ENCODE measurements at places on chromosomes 1 and 21. TPM values are rescaled to one million over a fixed set of nuclear protein-coding genes. Genes with fewer than 3 reads are reported as not detected.

ZBTB40 gene
- total RNA-seq, result 32.1 TPM

HCRTR1 gene
- total RNA-seq, result not detected

PTBP2 gene
- 24.5 TPM for total RNA-seq

OR14K1 gene
- not detected for total RNA-seq

MTARC1 gene
- total RNA-seq, result 13.2 TPM

KRTAP15-1 gene
- total RNA-seq, result not detected

AMY2A gene
- 0.98 TPM for total RNA-seq

TP73 gene
- total RNA-seq, result 0.17 TPM

ANGPTL1 gene
- 24.2 TPM for total RNA-seq

GJA5 gene
- total RNA-seq, result 8.8 TPM

PKN2 gene
- total RNA-seq, result 34.6 TPM

SH3D21 gene
- total RNA-seq, result 12.1 TPM

ATP5PO gene
- total RNA-seq, result 157 TPM

CELA3A gene
- 25.1 TPM for total RNA-seq

VSIG8 gene
- not detected for total RNA-seq

TPM3 gene
- 283 TPM for total RNA-seq

CFHR5 gene
- total RNA-seq, result not detected

INKA2 gene
- 4.9 TPM for total RNA-seq

CDA gene
- total RNA-seq, result 1.6 TPM

TMOD4 gene
- 0.78 TPM for total RNA-seq

MATN1 gene
- total RNA-seq, result 0.12 TPM

COL11A1 gene
- 0.14 TPM for total RNA-seq

MIXL1 gene
- total RNA-seq, result not detected

OR2L2 gene
- 0.06 TPM for total RNA-seq

LHX8 gene
- total RNA-seq, result 0.83 TPM

OR6N1 gene
- total RNA-seq, result not detected

MMP23B gene
- 56.0 TPM for total RNA-seq

AIRE gene
- 0.17 TPM for total RNA-seq

KIF26B gene
- 0.32 TPM for total RNA-seq

RHD gene
- total RNA-seq, result not detected

ATXN7L2 gene
- total RNA-seq, result 5.4 TPM

FLG gene
- total RNA-seq, result not detected

AVPR1B gene
- total RNA-seq, result 0.40 TPM

SPRR5 gene
- total RNA-seq, result not detected

TNFRSF9 gene
- total RNA-seq, result 0.35 TPM

OR2T29 gene
- total RNA-seq, result not detected

TRPM2 gene
- 13.8 TPM for total RNA-seq

CACNA1S gene
- total RNA-seq, result not detected

HPCAL4 gene
- total RNA-seq, result 0.20 TPM

SLC45A3 gene
- total RNA-seq, result 13.6 TPM

CASZ1 gene
- 72.8 TPM for total RNA-seq

ARHGAP30 gene
- total RNA-seq, result 16.2 TPM

PDC gene
- total RNA-seq, result not detected

TNN gene
- 3.6 TPM for total RNA-seq

RBP7 gene
- total RNA-seq, result 8.7 TPM

LRRC8C gene
- 6.0 TPM for total RNA-seq

FCRL5 gene
- total RNA-seq, result 0.14 TPM

LEFTY1 gene
- 1.5 TPM for total RNA-seq

OR2L5 gene
- total RNA-seq, result not detected

AGT gene
- total RNA-seq, result 341 TPM

FCMR gene
- 8.0 TPM for total RNA-seq

TMPRSS2 gene
- 147 TPM for total RNA-seq

PTPRU gene
- 17.7 TPM for total RNA-seq

TDRD5 gene
- total RNA-seq, result 0.95 TPM

C4BPA gene
- total RNA-seq, result 2.3 TPM

ERICH3 gene
- 0.09 TPM for total RNA-seq

Data from mucosa of gallbladder (tissue), 1 donor.